ENCODE measurements at places on chromosomes 3 and 15. TPM values are rescaled to one million over a fixed set of nuclear protein-coding genes. Genes with fewer than 3 reads are reported as not detected.

- no peak for DNase-seq
Observed at GRCh38 chr15:36497901-36498300, 81.5 kb upstream of the CDIN1 start.

DNA sequence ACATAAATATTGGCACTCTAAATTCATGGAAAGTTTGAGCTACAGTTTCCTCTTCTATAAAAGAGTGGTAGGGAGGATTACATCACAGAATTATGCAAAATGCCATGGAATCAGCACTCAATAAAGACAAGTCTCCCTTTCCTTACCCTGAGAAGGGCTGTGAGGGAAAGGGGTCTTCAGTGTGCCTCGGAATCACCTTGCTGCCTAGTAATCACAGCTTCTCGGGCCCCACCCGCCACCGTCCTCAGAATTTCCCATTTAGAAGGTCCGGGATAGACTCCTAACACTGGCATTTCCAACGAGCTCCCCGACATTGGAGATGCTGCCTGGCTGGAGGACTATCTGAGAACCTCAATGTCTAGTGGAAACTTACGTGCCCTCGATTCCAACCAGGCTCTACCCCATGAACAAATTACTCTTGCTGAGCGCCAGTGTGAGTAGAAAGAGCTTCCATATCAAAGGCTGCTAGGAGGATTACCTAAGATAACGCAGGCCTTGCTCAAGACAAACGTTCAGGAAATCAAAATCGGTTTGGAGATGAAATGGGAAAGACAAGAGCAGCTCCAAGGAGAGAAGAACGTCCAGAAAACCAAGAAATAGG lies 92.1 kb upstream of the CHD2 start:
- DNase-seq = peak; percentile 46

DNA sequence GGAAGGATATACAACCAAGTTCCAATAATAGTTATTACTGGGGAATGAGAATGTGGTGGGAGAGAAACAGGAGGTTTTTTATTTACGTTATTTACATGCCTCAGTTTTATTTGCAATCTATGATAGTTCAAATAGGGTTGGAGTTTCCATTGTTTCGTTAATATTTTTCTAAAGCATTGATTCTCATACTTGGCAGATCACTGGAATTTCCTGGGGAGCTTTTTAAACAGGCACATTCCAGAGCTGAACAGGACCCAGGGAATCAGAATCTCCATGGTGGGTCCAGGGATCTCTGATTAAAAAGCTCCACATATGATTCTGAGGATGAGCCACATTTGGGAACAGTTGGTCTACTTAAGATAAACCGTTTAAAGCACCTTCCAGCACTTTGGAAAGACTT lies 123.9 kb downstream of the IL20RB start:
- DNase-seq = no peak

DNA sequence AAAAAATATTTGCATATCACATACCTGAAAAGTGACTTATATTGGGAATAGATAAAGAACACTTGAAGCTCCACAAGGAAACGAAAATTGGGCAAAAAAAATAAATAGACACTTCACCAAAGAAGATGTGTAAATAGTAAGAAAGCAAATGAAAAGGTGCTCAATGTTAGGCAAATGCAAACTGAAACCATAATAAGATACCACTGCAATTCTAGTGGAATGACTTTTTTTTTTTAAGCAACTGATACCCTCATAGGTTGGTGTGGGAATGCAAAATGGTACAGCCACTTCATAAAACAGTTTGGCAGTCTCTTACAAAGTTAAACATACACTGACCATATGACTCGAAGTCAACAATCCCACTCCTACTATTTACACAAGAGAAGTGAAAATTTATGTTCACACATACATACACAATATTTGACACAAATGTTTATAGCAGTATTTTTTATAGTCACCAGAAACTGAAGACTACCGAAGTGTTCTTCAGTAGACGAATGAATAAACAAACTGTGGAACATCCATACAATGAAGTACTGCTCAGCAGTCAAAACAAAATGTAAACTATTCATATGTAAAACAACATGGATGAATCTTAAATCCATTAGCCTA lies 176.3 kb downstream of the ZMAT3 start:
- no peak for DNase-seq

DNA sequence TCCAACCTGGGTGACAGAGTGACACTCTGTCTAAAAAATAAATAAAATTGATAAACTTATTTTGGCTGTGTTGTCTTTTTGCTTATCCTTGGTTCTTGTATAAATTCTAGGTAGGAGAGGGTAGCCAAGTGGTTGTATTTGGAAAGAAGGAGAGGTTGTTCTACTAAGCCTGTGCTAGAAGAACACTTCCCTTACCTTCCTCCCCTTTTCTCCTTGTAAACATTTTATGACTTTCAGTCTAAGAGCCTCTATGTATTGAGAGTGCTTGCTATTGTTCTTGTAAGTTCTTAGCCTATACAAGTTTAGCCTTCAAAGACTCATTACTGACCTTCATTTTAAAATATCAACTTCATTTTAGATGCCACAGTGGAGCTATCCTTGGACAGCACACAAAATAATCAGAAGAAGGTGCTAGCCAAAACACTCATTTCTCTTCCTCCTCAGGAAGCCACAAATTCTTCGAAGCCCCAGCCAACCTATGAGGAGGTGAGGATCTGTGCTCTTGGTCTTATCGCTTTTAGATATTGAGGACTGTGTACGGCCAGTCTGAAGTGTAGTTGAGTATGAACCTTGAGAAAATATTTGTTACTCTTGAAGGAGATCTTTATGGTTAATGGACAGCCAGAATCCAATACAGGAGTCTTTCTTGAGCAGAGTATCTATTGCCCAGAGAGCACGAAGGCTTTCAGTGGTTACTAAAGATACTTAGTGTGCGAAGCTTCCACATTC lies 22.1 kb downstream of the SNX1 start:
- DNase-seq = no peak

GRCh38 chr3:71584394-71585011 lies 975 bp upstream of the FOXP1 start:
- peak; percentile 53 for DNase-seq

DNA sequence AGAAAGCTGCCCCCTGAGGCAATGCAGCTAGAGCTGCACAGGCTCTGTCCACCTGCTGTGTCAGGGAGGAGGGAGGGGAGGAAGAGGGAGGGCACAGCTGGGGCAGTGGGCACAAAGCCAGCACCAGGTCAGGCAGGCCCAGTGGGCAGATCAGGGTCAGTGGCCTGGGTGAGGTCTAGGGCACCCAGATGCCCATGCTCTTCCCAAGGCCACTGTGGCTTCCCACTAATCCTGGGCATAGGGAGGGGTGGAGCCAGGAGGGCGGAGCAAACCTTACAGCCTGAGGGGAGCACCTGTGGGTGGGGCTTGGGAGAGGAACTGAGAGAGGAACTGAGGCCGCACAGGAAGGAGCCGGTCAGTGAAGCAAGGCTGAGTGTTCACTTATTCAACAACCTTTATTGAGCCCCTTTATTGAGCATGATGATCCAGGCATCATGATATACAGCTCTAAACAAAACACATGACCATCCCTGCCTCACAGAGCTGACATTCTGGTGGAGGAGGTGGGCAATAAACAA lies 55.0 kb downstream of the RHCG start:
- no peak for DNase-seq

DNA sequence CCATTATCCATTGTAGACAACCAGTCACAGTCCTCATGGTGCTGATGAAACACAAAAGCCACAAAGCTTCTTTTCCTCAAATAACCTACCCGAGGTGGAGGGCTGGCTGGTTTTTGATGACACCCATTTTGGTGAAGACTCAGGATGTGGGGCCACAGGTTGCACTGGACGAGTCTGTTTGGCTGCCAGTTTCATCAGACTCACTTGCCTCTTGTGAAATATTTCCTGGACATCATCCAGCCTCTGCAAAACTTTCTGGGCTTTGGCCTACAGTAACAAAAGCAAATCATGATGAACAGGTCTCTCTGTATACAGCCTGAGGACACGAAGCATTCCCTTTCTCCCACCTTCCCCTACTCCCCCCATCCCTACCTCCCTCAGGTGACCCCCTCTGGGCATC lies 42.2 kb downstream of the B3GNT5 start:
- no peak for DNase-seq

DNA sequence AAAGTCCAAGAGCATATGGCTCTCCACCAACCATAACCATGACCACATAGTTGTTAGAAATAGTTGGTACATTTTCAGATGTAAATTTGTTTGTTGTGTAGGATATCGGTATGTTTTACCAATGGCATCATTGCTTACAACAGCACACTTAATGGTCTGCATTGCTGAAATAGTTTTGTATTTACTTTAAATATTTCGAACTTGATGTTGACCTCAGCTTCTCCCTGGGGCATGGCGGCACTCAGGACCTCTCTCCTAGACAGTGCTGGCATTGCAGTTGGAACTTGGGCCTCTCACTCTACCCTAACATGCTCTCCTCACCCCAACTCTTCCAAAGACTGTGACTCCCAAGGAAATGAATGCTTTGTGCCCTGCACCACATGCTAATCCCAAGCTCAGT lies 5.0 kb downstream of the SLC22A13 start:
- DNase-seq = no peak

DNA sequence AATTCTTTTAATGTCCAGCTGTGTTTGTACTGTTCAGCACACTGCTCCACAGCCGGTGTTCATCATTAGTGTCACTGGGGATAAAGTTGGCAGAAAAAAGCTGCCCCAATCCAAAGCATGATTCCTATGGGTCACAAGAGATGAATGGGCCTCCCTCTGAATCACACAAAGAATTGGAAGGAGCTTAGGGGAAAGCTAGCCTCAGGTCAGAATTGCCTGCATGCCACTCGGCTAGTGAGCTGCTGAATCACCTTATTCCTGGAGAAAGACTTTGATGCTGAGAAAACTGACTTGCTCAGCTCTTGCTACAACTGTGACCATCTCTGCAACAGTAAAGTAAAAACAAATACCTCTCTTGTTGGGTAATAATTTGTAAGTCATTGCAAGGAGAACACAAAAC lies 3.5 kb downstream of the CCK start:
- DNase-seq = no peak

DNA sequence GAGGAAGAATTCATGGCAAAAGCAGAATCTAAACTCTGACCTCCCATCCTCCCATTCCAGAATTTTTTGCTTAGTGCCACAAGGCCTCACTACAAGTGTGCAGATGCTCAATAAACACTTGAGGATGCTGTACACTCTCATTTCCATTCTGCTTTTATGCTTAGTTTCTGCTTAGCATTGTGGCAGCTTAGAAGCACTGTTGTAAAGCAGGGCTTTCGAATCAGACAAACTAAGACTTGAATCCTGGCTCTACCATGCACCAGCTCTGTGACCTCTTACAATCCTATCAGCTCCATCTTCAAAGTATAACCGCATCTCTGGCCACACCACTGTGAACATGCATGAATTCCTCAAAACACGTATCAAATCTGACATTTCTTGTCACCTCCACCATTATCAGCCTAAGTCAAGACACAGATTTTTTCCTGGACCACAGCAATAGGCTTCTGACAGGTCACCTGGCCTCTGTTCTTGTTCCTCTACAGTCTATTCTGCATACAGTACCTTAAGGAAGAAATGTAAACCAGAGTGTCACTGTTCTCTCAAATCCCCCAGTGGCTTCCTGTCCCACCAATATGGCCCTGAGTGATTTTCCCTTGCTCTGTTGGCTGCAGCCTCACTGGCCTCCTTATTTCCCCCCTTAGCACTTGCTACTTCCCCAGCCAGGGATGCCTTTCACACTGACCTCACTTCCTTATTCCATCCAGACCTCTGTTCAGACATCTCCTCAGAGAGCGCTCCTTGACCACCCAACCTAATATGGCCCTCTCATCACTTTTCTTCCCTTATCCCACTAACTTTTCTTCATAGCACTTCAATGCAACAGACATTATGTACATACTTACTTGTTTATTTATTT lies 8.1 kb upstream of the PHC3 start:
- DNase-seq = no peak

DNA sequence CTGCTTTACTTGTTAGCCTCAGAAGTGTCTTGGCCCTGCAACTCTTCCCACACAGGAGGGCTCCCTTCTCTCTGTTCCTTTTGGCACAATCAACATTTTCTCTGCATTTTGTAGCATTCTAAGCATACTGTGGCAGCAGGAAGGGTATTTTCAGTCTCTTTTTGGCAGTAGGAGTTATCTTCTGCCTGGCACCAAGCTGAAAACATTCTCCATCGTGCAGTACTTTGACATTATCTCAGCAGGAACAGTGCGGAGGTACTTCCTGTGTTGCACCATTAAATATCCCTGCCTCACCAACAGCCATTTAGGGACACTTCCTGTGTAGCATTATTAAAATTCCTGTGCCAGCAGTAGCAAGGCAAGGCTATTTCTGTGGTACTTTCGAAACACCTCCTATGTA lies 233.2 kb upstream of the SEMA6D start:
- DNase-seq = no peak

GRCh38 chr15:37824717-37825382 lies 109.6 kb upstream of the TMCO5A start:
- no peak for DNase-seq

GRCh38 chr3:190338717-190339116 lies 16.5 kb upstream of the CLDN1 start:
- DNase-seq = no peak

The BSN gene
- polyA plus RNA-seq = 0.13 TPM

The ZNF621 gene
- polyA plus RNA-seq = 12.2 TPM

The GABRB3 gene
- polyA plus RNA-seq = 2.3 TPM

The TRNT1 gene
- polyA plus RNA-seq = 8.5 TPM

The CCR9 gene
- not detected for polyA plus RNA-seq

The CD96 gene
- polyA plus RNA-seq = 3.0 TPM

The SQOR gene
- polyA plus RNA-seq = 35.1 TPM

The ULK4 gene
- polyA plus RNA-seq = 2.4 TPM

The CLDN11 gene
- polyA plus RNA-seq = 254 TPM

The C2CD4A gene
- not detected for polyA plus RNA-seq

All from ovary (tissue), 10 donors.